ENCODE measurements at places on chromosomes 5 and 9.
A peak's percentile ranks its signal among the peaks of the same experiment; 100 is the strongest.

- H3K27ac ChIP-seq, result no peak overlapping the region
- no peak for DNase-seq
- no peaks in the 10 kb centered on the region for H3K36me3 ChIP-seq
- H3K4me1 ChIP-seq, result no peaks in the 10 kb centered on the region
Measured at GRCh38 chr9:113261917-113262671, 13.3 kb downstream of the CDC26 start.

GRCh38 chr5:119243888-119244287 lies 111.9 kb upstream of the TNFAIP8 start:
- H3K27me3 ChIP-seq, result no peaks in the 10 kb centered on the region
- H3K27ac ChIP-seq, result no peak overlapping the region
- no peaks in the 10 kb centered on the region for H3K36me3 ChIP-seq
- DNase-seq, result no peak
- H3K4me1 ChIP-seq, result no peaks in the 10 kb centered on the region

DNA sequence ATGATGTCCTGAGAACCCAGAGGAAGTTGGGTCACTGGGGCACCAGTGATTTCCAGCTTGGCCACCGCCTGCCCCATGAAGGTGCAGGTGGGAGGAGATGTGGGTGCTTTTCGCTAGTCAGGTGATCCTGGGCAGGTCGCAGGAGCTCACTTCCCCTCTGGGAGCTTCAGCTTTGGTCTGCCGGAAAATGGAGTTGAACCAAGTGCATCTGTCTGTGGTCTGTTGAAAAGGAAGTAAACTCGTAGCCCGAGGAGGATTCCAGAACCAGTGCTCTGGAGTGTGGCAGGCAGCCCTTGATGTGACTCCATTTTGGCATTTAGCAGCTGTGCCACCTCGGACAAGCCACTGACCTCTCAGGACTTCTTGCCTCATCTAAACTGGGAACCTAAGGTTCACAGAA lies 81.8 kb upstream of the HRH2 start:
- H3K4me1 ChIP-seq, result no peaks in the 10 kb centered on the region
- H3K36me3 ChIP-seq, result no peaks in the 10 kb centered on the region
- no peak for DNase-seq
- no peaks in the 10 kb centered on the region for H3K27me3 ChIP-seq
- H3K4me3 ChIP-seq, result no peak overlapping the region
- H3K27ac ChIP-seq, result no peak overlapping the region

GRCh38 chr5:135842737-135843136 lies 8.3 kb downstream of the SLC25A48 start:
- DNase-seq, result no peak
- H3K27me3 ChIP-seq, result no peaks in the 10 kb centered on the region
- H3K36me3 ChIP-seq, result no peaks in the 10 kb centered on the region
- H3K27ac ChIP-seq, result no peak overlapping the region

GRCh38 chr5:141848744-141849414 lies 29.3 kb downstream of the PCDH1 start:
- no peaks in the 10 kb centered on the region for H3K27me3 ChIP-seq
- no peaks in the 10 kb centered on the region for H3K36me3 ChIP-seq
- peak overlapping the region; percentile 84 for H3K27ac ChIP-seq
- H3K4me1 ChIP-seq, result peaks cover 9% of the 10 kb centered on the region
- H3K4me3 ChIP-seq, result peak overlapping the region; percentile 92
- DNase-seq, result peak; percentile 43

DNA sequence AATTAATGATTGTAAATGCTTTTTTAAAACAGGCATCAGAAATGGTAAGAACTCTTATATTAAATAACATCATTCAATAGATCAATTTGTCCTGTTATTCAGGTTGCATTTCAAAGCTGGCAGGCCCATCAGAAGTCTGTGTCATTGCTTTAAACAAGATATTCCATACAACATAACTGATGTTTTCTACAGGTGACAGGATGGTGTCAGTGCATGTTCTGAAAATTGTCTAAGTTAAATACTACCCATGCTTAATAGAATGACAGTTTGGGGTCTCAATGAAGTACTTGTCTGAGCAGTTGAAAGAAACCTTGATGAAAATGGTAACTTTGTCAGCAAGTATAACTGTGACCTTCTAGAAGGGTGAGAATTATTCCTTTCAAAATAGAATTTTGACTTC lies 263.2 kb downstream of the ISL1 start:
- H3K27me3 ChIP-seq, result no peaks in the 10 kb centered on the region
- H3K27ac ChIP-seq, result no peak overlapping the region
- H3K4me3 ChIP-seq, result no peak overlapping the region
- 0 out of 2 replicates have a peak, but pooled peaks cover 5% of the 10 kb centered on the region for H3K4me1 ChIP-seq
- DNase-seq, result no peak

DNA sequence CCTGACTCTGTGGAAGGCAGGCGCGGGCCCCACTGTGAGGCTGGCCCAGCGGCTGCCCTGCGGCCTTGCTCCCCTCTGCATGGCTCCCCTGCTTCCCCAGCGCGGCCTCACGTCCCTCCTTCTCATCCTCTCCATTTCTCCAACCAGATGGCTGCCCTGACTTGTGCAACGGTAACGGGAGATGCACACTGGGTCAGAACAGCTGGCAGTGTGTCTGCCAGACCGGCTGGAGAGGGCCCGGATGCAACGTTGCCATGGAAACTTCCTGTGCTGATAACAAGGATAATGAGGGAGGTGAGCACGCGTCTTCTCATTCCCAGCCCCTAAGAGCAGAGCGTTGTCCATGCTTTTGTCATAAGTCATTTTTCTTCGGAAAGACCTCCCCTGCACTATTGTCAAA lies 129.0 kb upstream of the WWC1 start:
- no peak overlapping the region for H3K27ac ChIP-seq
- no peaks in the 10 kb centered on the region for H3K36me3 ChIP-seq
- H3K27me3 ChIP-seq, result no peaks in the 10 kb centered on the region
- H3K4me1 ChIP-seq, result peaks cover 21% of the 10 kb centered on the region
- no peak for DNase-seq

GRCh38 chr5:35246900-35247647 lies 16.8 kb upstream of the PRLR start:
- no peaks in the 10 kb centered on the region for H3K36me3 ChIP-seq
- no peak overlapping the region for H3K27ac ChIP-seq
- no peaks in the 10 kb centered on the region for H3K27me3 ChIP-seq
- 0 out of 2 replicates have a peak, but pooled peaks cover 3% of the 10 kb centered on the region for H3K4me1 ChIP-seq
- no peak overlapping the region for H3K4me3 ChIP-seq

DNA sequence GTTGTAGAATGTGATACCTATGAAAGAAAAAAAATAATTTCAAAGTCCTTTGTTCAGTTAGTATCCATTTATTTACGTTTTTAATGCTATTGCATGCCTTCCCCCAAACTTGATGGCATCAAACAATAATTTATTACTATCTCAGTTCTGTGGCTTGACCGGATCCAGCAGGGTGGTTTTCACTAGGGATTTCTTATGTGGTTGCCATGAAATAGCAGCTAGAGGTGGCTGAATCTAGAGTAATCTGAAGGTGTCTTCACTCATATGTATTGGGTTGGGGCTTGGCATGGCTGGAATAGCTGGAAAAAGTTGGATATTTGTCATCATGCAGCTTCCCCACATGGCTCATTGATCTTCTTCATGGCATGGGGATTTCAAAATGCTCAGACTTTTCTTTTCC lies 619.3 kb upstream of the ZNF608 start:
- no peak overlapping the region for H3K4me3 ChIP-seq
- H3K4me1 ChIP-seq, result no peaks in the 10 kb centered on the region
- H3K36me3 ChIP-seq, result no peaks in the 10 kb centered on the region
- H3K27me3 ChIP-seq, result no peaks in the 10 kb centered on the region
- no peak overlapping the region for H3K27ac ChIP-seq

- H3K27ac ChIP-seq, result no peak overlapping the region
- peaks cover 18% of the 10 kb centered on the region for H3K4me1 ChIP-seq
- no peaks in the 10 kb centered on the region for H3K27me3 ChIP-seq
- no peaks in the 10 kb centered on the region for H3K36me3 ChIP-seq
Measured at GRCh38 chr5:128858995-128859394, 106.3 kb upstream of the SLC27A6 start.

DNA sequence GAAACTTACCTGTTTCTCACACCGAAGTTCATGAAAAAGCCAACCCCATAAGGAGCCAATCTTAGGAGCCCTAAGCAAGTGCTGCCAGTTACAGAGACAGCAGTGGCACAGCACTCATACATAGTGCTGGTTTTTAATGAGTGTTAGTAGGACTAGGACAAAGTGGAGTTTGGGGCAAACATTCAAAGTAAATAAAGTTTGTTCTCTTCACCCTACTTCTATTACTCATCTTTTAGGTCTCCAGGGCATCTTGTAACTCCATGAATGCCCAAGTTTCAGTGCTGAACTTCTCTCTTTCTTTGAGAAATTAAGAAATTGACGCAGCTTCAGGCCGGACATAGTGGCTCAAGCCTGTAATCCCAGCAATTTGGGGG lies 584.7 kb downstream of the EBF1 start:
- DNase-seq, result no peak
- no peaks in the 10 kb centered on the region for H3K36me3 ChIP-seq
- no peaks in the 10 kb centered on the region for H3K4me1 ChIP-seq
- H3K4me3 ChIP-seq, result no peak overlapping the region
- H3K27me3 ChIP-seq, result no peaks in the 10 kb centered on the region

DNA sequence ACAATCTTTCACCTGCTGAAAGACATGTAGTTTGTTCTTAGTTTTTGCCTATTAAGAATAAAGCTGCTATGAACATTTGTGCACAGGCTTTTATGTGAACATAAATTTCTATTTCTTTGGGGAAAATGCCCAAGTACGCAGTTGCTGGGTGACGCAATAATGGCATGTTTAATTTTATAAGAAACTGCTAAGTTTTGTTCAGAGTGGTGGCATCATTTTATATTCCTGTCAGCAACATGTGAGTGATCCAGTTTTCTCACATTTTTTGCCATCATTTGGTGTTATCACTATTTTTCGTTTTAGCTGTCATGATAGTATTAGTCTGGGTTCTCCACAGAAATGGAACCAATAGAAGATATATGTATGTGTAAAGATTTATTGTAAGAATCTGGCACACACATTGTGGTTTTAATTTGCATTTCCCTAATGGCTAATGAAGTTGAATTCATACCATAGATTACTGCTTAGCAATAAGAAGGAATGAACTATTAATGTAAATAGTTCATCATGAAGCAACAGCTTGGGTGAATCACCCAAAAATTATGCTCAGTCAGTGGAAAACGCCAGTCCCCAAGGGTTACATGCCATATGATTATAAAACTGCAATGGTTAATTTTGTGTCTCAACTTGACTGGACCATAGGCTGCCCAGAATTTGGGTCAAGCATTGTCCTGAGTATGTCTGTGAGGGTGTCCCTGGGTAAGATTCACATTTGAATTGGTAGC lies 358.6 kb downstream of the MSX2 start:
- H3K4me1 ChIP-seq, result no peaks in the 10 kb centered on the region
- no peak overlapping the region for H3K4me3 ChIP-seq
- H3K36me3 ChIP-seq, result no peaks in the 10 kb centered on the region
- H3K27me3 ChIP-seq, result no peaks in the 10 kb centered on the region
- no peak overlapping the region for H3K27ac ChIP-seq

GRCh38 chr5:17087035-17087434 lies 130.4 kb upstream of the BASP1 start:
- no peaks in the 10 kb centered on the region for H3K36me3 ChIP-seq
- H3K4me3 ChIP-seq, result no peak overlapping the region
- H3K27ac ChIP-seq, result no peak overlapping the region
- H3K27me3 ChIP-seq, result no peaks in the 10 kb centered on the region

GRCh38 chr5:62477801-62478200 lies 65.2 kb downstream of the IPO11 start:
- no peaks in the 10 kb centered on the region for H3K36me3 ChIP-seq
- DNase-seq, result no peak
- H3K27ac ChIP-seq, result no peak overlapping the region
- H3K4me3 ChIP-seq, result no peak overlapping the region

DNA sequence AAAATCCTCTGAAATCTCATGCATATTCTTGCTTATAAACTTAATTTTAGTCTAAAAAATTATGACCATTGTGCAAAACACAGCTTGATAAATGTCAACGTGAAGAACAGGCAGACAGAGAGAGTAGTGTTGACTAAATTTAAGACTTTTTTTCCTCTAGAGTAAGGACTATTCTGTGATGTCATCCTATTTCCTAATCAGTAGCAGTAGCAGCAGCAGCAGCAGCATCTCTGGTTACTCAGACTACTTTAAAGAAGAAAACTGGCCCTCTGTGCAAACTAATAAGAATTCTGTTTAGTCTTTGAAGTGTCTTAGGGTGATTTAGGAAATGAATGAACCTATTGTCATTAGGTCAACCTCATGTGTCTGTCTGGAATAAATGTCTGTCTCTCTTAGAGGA lies 403.0 kb downstream of the HINT1 start:
- no peak overlapping the region for H3K4me3 ChIP-seq
- no peaks in the 10 kb centered on the region for H3K4me1 ChIP-seq
- no peaks in the 10 kb centered on the region for H3K36me3 ChIP-seq
- no peak overlapping the region for H3K27ac ChIP-seq
- no peaks in the 10 kb centered on the region for H3K27me3 ChIP-seq
- no peak for DNase-seq

DNA sequence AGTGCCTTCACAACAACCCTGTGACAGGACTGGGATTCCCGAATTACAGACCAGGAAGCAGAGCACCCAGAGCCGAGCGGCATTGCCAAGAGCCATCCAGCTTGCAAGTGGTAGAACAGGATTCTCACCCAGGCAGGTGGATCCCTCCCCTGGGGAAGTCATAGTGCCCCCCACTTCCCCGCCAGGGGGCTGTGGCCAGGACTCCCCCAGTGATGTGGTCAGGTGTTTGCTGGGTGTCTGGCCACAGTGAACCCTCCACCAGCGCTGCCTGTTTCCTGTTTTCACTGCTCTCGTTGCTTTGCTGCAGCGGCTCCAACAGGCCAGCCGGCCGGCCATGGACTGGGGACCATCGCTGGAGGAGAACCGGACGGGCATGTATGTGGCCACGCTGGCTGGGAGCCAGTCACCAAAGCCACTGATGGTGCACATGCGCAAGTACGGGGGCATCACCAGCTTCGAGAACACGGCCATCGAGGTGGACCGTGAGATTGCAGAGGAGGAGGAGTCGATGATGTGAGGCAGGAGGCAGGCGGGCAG lies 19.3 kb downstream of the SLC6A7 start:
- no peak overlapping the region for H3K27ac ChIP-seq
- H3K36me3 ChIP-seq, result no peaks in the 10 kb centered on the region
- H3K4me3 ChIP-seq, result no peak overlapping the region
- peaks cover 5% of the 10 kb centered on the region for H3K27me3 ChIP-seq
- no peak for DNase-seq
- no peaks in the 10 kb centered on the region for H3K4me1 ChIP-seq

DNA sequence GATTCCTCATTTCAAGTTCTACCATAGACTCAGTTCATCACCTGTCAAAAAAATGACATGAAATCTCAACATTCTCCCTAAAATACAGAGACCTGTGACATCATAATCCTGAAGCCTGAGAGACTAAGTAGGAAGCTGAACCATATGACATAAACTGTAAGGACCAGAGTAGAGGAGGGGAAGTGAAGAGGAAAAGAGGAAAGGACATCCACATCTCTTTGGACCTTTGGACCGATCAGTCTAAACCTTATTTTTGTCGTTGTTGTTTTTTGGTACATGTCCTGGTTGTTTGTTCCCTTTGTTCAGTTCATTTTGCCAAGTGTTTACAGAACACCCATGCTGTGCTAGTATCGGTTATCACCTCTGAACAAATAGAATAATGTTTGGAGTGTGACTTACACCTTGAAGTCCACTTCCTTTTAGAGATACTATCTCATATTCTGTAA lies 41.9 kb downstream of the LURAP1L start:
- H3K4me3 ChIP-seq, result no peak overlapping the region
- H3K36me3 ChIP-seq, result no peaks in the 10 kb centered on the region
- DNase-seq, result no peak

Data from MM.1S (cell line).